Stimulated activated CD8-positive, alpha-beta memory T cell treated with anti-CD3 and anti-CD28 coated beads, Interleukin-2, amount 100 ng/mL, for 48 hours (primary cell): ENCODE measurements at places on chromosomes 2 and 18.

GRCh38 chr2:45925026-45925425, 273.6 kb downstream of the PRKCE start:
- DNase-seq, result no peak

DNA sequence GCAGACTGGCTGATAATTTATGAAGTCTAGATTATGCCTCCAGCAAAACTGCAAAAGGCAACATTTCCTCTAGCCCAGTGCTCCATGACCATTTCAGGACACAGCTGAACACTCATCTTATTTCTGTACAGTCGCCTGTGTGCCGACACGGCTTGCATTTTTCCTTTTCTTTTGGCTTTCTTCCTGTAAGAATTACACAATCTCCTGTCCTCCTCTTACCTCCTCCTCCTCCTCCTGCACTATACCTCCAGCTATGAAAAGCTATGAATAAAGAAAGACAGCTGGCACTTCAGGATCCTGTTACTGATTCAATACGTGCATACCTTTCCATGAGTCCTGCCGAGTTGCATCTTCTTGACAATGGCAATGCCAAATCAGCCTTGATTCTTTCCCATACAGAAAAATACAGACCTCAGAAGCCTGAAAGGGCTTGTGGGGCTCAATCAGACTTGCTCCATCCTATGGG, 32.2 kb upstream of the TRIB2 start:
- no peak for DNase-seq

DNA sequence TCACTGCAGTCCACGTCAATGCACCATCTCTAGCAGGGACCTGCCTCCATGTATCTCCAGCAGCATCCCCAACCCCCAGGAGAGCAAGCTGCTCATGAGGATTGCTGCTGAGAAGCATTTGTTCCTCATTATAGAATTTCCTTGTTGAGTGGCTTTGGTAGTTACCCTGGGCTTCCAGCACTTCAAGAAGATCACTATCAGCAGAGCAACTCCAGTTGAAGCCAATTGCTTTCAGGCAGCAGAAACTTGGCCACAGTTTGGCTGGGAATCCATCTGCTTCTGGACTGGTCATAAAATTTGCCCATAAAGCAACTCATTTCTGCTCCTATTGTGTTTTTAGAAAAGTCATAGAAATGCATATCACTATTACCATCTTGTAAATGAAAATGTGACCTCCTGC, 17.4 kb downstream of the TRPM8 start:
- DNase-seq, result no peak

- no peak for DNase-seq
Observed at GRCh38 chr2:59968441-59968840, 585.0 kb downstream of the BCL11A start.

GRCh38 chr2:75361486-75361885, 162.2 kb upstream of the TACR1 start:
- no peak for DNase-seq

DNA sequence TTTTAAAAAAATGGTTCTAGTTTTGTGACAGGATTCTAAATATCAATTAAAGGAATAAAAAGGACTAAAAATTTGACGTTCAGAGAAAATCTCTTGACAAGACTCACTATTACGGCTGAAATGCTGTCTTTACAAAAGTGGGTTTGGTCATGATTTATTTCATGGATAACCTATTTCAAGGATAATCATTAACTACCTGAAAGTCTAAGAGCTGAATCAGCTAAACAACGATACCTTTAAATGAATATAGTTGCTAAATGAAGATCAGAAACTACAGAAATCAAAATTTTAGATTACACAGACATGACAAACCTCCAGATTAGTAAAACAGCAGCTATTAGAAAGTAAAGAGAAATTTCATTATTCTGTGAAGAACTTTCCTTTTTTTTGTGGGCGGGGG, 35.7 kb downstream of the RTTN start:
- no peak for DNase-seq

DNA sequence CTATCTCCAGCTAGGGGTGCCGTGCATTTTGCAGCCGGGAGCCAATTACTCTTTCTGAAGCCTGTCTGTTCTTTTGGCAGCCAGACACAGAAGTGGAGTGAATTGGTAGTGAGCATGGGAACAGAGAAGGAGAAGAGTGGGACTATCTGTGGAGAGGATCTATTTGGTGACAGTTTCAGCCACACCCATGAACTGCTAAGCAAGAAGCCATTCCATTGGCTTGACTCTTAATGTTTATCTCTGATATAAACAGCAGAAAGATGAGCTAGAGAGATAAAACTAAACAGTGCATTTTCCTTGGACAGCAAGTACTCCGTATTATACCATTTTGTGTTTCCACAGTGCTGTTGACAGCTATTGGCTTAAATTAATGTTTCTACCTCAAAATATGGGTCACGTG, 259.6 kb upstream of the THUMPD2 start:
- DNase-seq, result no peak

DNA sequence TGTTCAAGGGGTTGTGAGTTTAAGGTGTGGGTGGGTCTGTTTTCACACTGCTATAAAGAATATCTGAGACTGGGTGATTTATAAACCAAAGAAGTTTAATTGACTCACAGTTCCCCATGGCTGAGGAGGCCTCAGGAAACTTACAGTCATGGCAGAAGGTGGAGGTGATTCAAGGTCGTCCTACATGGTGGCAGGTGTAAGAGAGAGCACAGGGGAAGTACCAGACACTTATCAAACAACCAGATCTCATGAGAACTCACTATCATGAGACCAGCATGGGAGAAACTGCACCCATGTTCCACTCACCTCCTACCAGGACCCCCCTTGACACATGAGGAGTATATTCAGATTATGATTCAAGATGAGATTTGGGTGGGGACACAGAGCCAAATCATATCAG, 38.0 kb downstream of the RHBDD1 start:
- no peak for DNase-seq

DNA sequence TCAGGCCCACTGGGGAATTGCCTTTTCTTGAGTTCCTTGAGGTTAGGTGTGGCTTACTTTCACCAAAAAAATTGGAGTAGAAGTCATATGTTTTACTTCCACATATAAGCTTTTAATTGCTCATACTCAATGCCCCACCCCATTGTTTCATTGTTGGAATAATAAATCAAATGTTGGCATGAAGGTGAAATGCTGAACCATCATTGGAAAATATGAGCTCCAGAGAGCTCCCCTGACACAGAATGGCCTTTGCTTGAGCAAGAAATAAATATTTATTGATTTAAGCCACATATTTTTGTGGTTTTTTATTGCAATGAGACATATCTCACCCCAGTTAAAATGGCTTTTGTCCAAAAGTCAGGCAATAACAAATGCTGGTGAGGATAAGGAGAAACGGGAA, 167.3 kb upstream of the SRD5A2 start:
- no peak for DNase-seq

GRCh38 chr18:61502472-61502871, 169.2 kb downstream of the CDH20 start:
- no peak for DNase-seq

DNA sequence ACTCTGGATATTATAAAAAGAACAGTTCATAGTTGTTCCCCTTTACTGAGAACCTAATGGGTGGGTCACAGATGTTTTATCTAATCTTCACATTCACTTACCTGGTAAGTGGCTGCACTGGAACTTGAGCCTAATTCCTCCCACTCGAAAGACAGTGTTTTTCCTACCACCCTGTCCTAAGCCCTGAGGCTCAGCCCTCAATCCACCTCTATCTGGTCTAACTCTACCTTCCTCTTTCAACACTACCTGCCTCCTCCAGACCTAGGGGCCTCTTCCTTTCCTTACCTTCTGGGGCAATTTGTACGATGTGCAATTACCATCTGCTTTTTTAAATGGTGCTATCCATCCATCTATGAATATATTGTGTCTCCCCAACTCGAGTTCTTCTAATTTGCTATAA, 9.7 kb upstream of the KIF3C start:
- DNase-seq, result no peak

DNA sequence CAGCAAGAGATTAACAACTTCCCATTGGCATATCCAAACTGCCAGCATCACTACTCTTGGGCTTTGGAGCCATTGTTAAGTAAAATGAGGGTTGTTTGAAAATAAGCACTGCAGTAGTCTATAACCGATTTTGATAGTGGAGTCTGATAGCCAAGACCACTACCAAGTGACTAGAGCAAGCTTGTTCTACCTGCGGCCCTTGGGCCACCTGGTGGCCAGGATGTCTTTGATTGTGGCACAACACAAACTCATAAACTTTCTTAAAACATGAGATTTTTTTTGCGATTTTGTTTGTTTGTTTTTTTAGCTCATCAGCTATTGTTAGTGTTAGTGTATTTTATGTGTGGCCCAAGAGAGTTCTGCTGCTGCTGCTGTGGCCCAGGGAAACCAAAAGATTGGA, 11.0 kb downstream of the UBE2E3 start:
- no peak for DNase-seq

DNA sequence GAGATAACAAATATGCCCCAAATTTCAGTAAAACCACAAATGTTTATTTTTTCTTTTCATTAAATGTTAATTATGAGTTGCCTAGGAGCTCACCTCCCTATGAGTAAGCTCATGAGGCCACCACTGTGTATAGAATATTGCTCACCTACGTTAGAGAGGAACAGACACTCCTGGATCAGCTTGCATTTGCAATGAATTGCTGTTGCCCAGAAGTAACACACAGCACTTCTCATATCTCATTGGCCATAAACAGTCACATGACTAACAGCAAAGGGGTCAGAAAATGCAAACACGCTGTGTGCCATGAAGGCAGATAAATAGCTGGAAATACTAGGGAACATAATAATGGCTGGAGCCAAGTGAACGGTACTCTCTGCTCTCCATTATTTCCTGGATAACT, 89.0 kb upstream of the GALNT5 start:
- DNase-seq, result no peak

DNA sequence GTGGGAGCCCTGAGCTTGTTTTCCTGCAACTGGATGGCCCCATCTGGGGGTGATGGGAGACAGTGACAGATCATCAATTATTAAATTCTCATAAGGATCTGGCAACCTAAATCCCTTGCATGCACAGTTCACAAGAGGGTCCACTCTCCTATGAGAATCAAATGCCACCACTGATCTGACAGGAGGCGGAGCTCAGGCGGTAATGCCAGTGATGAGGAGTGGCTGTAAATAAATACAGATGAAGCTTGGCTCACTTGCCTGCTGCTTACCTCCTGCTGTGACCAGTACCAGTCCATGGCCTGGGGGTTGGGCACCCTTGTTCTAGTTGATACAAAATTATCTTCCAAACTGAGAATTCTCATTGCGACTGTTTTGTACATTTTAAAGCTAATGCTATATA, 258.6 kb downstream of the CTNNA2 start:
- no peak for DNase-seq

GRCh38 chr2:62504657-62505056, 1.3 kb downstream of the TMEM17 start:
- no peak for DNase-seq

- no peak for DNase-seq
Observed at GRCh38 chr18:58021504-58021903, 22.5 kb upstream of the NEDD4L start.

DNA sequence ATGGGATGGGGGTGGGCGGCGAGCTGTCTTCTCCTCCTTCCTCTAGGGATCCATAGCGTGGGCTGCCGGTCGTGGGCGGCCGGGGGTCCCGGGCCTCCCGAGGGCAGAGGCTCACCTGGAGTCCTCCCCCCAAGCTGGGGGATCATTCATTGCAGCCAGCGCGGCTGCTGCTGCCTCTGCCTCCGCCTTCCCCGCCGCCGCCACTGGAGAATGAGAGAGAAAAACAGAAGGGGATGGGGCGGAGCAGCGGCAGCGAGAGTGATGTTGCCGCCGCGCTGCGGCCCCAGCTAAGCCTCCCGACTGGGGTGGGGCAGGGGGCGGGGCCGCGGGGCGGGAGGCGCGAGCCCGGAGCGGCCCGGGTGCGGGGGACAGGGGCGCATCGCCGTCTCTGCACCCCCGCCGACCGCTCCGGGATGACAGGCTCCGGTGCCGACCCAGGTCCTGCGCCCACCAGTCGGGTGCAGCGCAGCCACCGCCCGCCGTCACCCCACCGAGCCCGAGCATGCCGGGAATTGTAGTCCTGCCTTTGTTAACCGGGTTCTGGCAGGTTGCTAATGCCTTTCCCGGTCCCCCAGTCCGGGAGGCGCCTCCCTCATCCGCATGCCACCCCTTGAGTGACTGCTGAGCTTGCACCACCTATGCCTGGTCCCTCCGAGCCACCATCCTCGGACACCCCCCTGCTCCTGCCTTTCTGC, at the start of gene KIF3C:
TSS of gene KIF3C (minus strand) at position 225 of the 695 bp plus-strand sequence. CDS start 580 bp downstream, outside the sequence.
- peak; percentile 58 for DNase-seq

- DNase-seq, result peak; percentile 50
Observed at GRCh38 chr2:25286025-25286400, 55.7 kb downstream of the DNMT3A start.

- DNase-seq, result no peak
Observed at GRCh38 chr2:224946895-224947294, 95.4 kb downstream of the DOCK10 start.

DNA sequence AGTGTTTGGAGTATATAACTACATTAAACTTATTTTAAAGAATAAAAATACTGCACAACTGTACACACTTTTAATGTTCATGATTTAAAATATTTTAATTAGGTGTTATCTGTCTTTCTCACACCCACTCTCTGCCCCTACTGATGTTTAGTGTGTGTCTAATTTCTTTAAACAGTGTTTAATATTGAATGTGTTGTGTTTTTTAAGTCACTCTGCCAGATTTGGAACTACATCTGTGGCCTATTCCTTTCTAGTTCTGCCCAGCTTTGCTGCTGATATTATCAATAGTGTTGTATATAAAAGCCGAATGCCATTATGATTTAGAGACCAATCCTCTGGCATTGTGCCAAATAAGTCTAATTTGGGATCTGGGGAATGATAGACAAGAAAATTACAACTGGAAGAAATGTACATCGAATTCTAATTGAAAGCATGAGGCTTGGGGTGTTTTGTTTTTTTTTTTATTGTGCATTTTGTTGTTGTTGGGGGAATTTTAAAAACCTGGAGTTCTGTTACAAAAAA, 398.0 kb downstream of the CPS1 start:
- no peak for DNase-seq

DNA sequence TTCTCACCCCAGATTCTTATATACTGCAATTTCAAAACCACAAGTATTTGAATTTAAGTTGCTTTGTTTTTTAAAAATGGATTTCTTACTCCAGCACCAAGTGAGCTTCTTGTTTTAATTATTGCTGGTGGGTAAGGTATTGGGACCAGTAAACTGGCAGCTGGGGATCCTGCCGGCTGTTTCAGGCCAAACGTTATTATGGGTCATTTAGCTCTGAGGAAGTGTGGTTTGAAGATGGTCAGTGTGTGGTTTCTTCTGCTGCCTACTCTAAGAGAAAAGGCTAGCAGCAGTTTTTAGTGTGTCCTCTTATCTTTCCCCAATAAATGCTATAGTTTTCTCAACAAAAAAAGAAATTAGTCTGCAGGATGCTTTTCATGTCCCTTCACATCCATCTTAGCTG, 30.6 kb downstream of the CFAP221 start:
- DNase-seq, result no peak

GRCh38 chr2:65922794-65923193, 490.4 kb upstream of the SPRED2 start:
- DNase-seq, result no peak

DNA sequence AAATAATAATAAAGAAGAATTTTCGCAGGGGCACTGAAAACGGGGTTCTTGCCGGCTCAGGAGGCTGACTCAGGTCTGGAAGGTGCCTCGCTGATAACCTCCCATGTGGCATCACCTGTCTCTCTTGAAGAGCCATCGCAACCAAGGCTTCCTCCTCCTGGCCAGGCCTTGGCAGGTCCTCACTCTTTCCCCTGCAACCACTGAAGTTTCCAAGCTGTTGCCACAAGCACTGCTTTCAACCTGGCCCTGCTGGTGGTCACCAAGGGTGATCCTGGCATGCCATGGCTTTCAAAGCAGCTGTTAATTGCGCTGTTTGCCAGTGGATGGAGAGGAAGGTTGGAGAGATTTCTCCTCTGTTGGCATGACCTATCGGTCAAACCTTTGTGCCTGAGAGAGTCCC, 163.6 kb upstream of the COPS8 start:
- no peak for DNase-seq
